ENCODE measurements at places on chromosomes 6 and 20.

- no peak for DNase-seq
These were observed 389.5 kb upstream of the CDH4 start for GRCh38 chr20:60862601-60863000.

DNA sequence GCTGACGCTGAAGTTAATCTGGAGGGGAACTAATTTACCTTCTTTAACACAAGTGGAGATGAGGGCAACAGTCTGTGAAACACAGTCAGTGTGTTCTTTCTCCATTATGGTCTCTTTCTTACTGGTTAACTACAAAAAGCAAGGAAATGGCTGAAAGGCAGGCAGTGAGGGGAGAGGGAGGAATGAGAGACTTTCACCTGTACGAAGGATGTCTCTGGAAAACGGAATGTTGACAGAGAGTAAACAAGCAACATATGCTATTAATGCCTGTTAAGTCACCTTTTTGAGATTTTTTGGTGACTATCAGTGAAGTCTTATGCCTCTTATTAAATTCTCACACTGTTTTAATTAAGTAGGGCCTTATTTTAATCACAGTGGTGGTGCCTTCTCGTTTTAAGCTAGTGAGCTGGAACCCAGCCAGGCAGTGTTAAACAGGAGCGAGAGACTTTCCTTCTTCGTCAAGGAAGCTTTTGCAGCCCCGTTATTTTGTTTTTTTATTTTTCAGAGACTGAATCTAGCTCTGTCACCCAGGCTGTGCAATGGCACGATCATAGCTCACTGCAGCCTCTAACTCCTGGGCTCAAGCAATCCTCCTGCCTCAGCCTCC, 165.6 kb downstream of the ATXN1 start:
- no peak for DNase-seq

- DNase-seq: no peak
These were observed 10.8 kb upstream of the DTNBP1 start for GRCh38 chr6:15673666-15674065.

DNA sequence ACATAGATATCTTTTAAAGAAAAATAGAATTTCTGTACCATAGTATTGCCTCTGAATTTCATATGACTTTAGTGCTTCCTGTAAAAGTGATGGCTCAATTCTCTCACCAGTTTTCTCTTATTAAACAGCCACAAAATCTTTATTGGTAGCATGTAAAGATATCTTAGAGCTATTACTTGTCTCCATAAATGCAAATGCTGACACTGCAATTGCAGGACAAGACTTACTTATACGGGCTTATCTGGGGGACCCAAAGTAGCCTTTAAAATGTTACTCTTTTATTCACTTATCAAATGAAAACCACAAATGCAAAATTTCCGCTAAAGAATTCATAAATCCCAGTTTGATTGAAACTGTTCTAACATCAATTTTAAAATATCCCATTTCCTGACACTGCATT, 287.1 kb upstream of the SPTLC3 start:
- no peak for DNase-seq

- DNase-seq: no peak
These were observed 72.6 kb downstream of the PHIP start for GRCh38 chr6:79005497-79005896.

GRCh38 chr6:157134402-157135047, 188.8 kb downstream of the TMEM242 start:
- no peak for DNase-seq

DNA sequence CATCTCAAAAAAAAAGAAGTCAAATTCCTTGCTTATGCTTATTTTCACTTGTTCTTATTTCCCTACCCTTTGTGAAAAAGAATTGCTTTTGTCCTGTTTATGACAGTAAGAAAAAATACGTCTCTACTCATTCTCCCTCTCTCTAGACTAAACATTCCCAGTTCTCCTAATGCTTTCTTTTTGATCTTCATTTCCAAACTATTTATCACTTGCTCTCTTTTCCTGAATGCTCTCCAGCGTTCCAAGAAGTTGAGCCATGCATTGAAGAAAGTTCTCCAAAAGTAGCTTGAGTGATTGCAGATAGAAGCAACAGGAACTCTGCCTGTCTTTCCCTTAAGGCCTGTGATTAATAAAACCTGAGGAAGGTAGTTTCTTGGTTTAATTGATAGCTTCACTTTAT, 53.1 kb upstream of the TMEM170B start:
- no peak for DNase-seq

DNA sequence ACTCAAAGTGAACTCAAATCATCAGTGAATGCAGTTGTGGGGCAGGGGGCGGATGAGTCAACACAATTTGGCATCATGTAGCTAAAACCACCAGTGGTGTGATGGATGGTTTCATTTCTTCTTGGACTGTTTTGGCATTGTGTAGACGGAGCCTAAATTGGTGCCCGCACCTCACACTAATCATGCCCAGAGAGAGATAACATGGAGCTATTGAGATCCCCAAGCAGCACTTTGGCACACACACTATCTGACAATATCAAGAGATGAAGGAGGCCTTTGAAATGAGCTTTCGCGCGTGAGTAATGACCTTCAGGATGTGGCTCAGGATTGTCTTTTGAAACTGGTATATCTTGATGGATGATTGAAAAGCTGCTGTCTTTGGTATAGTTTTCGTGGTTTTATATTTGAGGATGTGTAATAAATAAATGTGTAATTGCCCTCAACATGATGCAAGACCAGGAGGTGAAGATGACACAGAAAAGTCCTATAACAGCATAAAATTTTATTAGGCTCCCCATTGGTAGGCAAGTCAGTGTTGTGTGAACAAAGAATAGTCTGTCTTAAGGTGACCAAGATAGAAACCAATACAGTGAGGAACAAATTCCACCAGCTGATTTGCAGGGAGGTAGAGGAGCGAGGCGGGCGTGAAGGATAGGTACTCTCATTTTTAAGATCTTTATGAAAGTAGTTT, 174.2 kb downstream of the TSHZ2 start:
- DNase-seq: no peak

GRCh38 chr20:21027569-21027968, 78.6 kb downstream of the LINC00237 start:
- DNase-seq: no peak

DNA sequence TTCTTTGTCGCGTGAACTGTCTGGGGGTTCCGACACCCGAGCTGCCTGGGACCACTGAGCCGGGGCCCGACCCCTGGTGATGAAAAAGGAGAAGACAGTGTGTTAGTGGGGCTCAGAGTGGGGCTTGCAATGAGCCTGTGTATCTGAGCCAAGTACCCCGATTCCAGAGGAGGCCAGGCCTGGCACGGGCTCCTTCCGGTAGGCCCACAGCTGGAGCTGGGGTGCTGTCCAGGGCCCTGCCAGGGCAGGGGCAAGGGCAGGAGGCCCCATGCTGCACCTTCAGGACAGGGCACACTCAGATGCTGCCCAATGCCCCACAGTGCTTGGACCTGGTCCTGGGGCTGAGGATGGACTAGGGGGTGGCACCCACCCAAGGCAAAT, 89.4 kb downstream of the TAF4 start:
- no peak for DNase-seq

DNA sequence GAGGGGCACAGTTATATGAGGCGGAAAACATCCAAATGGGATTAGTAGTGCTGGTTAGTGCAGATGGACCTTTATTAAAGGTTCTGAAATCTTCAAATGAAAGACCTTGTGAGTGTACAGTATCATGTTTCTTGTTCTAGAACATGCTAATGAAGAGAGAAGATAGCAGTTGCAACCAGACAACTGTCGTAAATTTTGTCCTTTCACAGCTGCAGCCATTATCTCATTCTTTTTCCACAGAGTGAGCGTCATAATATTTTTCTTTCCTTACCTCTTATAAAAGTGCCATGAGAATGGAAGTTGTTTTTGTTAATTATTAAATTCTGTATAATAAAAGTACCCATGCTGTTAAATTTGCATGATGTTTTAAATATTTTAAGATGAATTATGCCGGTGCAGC, 4.4 kb upstream of the C6orf163 start:
- DNase-seq: no peak
